ENCODE measurements at places on chromosomes 11 and 22.

DNA sequence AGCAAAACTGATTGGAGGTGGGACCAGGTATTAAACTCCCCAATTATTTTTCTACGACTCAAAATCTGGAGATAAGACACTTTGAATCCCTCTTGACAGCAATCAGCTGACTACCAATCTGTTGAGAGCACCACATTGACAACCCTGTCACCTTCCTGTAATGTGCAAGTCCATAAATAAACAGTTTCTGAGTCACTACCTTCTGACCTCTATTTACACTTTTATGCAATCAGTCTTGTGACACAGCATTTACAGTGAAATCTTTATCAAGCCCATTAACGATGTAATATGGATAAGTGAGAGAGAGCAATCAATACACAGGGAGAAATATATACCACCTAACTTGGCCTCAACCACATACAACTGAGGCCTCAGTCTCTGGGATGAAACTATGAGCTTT, 283.7 kb upstream of the ANO5 start:
- no peak for DNase-seq

DNA sequence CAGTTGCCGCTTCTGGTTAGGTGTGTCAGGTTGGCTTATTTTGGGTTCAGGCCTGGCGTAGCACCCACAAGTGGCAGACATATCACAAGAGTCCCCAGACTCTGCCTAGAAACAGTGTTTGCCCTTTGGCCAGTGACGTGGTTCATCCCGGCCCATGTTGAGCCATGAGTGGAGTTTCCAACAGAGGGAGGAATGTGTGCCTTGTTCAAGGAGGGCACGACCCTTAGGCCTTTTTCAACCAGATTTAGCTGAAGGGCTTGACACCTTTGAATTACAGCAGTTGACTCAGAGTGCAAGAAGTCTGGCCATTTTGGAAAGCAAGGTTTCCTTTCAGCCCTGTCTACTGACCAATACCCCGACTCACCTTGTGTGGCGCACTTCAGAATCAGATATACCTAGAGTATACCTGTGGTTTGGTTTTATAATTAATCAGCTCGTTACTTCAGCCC, 15.1 kb upstream of the AIFM3 start:
- DNase-seq: no peak

GRCh38 chr11:17259519-17259918, 17.0 kb upstream of the NUCB2 start:
- DNase-seq: peak; percentile 10

- DNase-seq: peak; percentile 63
These were observed 7.9 kb downstream of the SFI1 start for GRCh38 chr22:31504282-31504681.

- DNase-seq: peak; percentile 67
These were observed 10.2 kb downstream of the YPEL4 start for GRCh38 chr11:57639321-57640067.

GRCh38 chr22:48951836-48952235, 875.8 kb downstream of the BRD1 start:
- DNase-seq: no peak

GRCh38 chr11:35878741-35879140, 65.1 kb upstream of the LDLRAD3 start:
- no peak for DNase-seq

DNA sequence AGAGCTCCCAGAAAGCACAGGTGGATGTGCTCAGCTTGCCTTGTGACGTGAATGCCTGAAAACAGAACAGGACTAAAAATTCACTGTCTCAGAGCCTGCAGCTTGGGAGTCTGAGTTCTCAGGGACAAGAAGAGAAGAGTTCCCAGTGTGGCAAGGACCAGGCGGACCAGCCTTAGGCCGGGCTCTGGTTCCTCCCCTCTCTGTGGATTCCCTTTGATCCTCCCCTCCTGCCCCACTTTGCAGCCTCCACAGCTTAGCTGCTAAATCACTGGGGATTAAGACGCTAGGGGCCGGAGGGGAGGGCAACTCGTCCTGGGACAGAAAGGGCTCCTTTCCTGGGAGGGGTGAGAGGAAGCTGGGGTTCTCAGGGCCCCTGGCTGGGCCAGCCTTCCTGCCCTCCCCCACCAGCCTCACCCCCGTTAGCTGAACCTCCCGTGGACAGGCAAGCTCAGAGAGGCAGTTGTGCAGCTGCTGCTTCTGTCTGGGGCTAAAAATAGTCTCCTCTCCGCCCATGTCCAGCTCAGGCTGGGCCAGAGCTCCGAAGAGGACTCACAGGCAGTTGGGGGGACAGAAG, 29.9 kb upstream of the JAM3 start:
- DNase-seq: no peak

GRCh38 chr11:69467196-69467595, 14.3 kb upstream of the LINC01488 start:
- no peak for DNase-seq

DNA sequence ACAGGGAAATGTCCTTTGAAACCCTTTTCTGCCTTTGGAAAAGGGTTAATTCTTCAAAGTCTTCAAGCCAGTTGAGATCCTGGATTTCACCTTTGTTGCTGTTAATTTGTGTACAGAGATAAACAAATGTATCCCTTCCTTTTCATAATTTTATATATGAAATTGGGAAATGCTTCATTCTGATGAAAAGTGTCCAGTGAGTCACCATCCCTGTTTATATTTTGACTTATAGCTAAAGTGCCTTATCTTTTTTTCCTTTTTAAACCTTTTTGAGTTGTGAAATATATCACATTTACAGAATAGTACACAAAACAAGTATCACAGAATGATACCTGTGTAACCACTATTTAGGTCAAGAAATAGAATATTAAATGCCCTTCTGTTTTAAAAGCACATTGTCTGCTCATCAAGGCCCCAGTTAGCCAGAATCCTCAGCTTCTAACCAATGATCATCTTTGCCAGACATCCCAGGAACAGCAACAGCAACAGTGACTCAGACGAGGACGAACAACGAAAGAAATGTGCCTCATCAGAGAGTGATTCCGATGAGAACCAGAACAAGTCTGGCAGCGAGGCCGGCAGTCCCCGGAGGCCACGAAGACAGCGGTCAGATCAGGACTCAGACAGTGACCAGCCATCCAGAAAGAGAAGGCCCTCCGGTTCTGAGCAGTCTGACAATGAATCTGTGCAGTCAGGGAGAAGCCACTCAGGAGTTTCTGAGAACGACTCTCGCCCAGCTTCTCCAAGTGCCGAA, 27.3 kb downstream of the CTR9 start:
- peak; percentile 93 for DNase-seq

GRCh38 chr22:46929710-46930204, 167.3 kb downstream of the TBC1D22A start:
- DNase-seq: no peak

DNA sequence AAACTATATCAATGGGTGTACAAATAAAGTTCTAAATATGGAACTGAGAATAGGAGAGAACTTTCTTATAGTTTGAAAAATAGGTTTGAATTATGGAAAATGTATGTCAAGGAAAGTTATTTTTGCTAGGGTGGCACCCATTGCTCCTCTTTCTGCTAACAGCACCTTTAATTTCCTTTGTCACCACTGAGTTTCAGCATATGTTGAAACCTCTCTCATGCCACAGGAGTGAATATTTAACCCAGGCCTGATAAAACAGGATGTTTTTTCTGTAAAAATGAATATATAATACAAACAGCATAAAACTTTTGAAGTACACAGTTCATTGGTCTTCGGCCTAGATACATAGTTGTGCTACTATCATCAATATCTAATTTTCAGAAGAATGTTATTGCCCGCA, 385.5 kb upstream of the ANO5 start:
- no peak for DNase-seq

DNA sequence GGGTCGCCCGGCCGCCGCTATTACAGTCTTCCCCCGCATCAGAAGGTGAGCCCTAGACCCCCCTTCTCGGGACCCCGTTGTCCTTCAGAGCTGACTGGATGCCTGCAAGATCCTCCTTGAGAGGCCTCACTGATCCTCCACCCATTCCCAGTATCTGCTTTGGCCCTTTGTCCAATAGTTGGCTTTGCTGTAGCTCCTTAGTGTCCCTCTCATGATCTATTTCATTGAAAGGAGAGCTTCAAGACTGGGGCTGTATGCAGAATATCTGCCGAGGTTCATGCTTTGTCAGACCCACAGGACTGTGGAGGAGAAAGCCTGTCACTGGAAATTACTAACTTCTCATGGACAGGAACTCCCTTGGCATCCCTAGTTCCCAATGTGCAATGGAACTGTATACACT, 499 bp downstream of the DLAT start:
- DNase-seq: no peak

DNA sequence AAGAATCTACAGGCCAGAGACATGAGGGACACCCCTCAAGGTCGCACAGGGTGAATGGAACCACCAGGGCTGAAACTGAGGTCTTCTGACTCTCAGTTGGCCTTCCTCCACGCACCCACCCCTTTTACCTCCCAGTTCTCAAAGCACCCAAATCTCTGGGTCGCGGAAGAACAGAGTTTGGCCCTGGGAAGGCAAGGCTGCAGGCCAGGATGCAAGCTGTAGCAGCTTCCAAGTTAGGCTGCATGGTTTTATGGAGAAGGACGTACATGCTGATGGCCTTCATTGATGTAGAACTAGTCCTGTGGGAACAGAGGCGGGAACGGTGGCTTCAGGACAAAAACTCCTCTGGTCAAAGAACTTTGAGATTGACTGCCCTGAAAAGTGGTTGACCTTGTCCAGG, 143.5 kb upstream of the B3GAT1 start:
- DNase-seq: no peak

DNA sequence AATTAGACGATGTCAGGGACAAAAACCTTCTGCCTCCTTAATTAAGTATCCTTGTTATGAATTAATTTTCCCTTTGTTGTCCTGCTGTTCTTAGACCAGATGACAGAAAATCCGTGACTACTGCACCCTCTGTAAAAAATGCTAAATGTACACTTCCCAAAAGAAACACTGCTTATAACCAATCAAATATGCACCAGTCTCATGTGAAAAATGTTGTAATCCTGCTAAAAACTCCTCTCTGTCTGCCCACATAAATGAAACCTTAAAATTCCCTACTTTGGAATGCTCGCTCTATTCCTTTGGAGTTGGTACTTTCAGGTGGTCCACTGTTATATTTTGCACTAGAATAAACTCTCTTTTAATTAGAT, 366.8 kb upstream of the CCDC179 start:
- DNase-seq: peak; percentile 20

- DNase-seq: no peak
These were observed 50.4 kb downstream of the ST3GAL4 start for GRCh38 chr11:126405906-126406305.

- DNase-seq: no peak
These were observed 16.7 kb downstream of the STARD10 start for GRCh38 chr11:72776844-72777754.

GRCh38 chr11:37929100-37929653, 1331.1 kb upstream of the RAG2 start:
- DNase-seq: no peak

DNA sequence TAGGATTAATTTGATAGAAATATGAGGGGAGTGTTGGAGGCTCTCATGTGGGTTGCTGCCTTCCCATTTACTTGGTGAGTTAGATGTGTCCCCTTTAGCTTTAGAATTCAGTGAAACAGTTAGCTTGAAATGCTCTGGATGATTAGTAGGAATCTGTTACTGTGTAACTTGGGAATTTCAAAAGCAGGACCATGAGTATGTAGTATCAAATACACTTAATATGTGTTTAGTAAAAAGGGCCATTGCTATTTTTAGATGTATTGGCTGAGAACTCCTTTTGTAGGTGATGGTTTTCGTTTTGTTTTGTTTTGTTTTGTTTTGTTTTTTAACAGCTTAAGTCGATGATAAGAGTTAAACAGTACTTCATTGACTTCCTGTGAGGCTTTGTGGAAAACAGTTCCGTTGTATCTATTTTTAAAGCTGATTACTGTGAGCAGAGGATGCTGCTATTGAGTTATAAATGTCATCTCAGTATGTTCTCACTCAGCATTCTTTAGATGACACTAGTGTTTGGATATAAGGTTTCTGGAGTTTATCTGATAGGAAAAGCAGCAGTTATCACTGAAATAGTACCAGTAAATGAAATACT, 53.5 kb downstream of the MCAM start:
- DNase-seq: peak; percentile 6

- DNase-seq: no peak
These were observed 98.9 kb upstream of the UBASH3B start for GRCh38 chr11:122556605-122557004.

DNA sequence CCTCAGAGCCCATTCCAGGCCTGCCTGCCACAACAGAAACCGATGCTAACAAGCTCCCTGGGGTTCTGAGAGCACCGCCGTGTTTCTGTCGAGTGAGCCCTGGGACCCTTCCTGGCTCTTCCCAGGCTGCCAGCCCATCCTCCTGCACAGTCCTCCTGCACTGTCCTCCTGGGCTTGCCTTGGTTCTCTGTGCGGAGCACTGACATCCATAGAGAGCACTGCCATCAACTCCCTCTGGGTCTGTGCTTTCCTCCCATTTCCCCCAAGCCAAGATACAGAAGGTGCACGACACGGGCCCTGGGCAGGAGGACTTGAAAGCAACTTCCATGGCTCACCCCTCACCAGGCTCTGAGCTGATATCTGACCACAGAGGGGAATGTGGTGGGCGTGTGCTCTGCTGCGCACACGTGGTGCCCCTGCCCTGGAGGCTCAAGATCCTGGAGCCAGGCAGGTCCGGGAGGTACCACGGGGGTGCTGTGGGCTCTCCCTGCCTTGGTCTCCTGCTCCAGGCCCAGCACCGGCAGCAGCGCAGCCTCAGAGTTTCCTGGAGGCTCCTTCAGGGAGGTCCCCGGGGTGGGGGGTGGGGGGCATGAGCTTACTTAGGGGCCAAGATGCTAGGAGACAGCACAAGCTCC, 304.2 kb downstream of the BRD1 start:
- DNase-seq: no peak

DNA sequence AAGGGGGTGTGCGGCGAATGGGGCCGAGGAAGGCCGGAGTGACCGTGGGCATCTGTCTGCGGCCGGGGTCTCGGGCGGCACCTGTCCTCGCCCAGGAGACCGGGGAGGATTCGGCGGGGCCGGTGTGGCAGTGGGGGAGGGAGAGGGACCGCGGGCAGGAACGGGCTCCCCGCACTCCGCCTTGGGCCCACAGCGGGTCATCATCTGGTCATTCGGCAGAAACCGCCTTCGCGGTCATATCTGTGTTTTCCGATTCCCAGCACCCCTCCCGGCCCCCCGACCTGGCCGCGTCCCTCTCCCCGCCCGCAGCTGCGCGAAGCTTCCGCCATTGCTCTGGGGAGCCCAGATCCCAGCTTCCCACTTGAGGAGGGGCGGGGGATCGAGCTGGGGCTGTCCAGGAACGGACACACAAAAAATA, 824 bp upstream of the CBX6 start:
- DNase-seq: peak; percentile 25

DNA sequence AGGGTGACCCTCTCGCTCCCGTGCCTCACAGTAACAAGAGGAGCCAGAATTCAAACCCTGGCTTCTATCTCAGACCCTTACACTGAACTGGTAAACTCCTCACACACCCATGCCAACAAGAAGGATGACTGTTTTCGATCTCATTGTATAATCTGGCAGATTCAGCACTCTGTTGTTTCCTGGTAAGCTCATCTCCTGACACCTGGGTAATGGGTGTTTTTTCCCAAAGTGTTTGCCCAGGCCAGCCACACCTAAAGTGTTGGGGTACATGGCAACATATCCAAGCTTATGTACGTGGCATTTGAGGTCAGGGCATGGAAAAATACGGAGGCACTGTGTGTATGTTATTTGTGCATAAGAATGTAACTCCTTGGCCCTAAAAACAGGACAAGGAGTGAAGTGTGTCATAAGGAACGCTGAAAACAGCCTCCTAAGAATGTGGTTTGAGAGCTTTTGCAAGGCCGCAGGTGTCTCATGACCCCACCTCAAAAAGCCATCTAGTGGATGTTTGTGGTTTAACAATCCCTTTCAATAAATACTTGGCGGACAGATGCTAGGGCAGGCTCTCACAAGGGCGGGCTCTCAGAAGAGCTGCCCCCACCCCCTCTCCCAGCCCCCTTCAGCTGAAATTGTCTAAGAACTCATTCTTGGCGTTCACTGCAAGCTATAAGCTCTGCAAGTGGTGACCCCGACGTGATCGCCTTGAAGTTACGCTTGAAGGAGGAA, at the start of gene MS4A15:
Gene MS4A15, plus strand, starts transcription at position 561 of the 726 bp plus-strand sequence. CDS start 6,867 bp downstream, outside the sequence.
- DNase-seq: peak; percentile 91

All from amniotic epithelial cell (primary cell).